ENCODE measurements at places on chromosomes 16 and 17. TPM values are rescaled to one million over a fixed set of nuclear protein-coding genes. Genes with fewer than 3 reads are reported as not detected.

Gene ABHD15
- 5.4 TPM for total RNA-seq

GRCh38 chr17:81071761-81072741, 37.1 kb downstream of the BAIAP2 start:
- no peak overlapping the region for H3K4me3 ChIP-seq
- no peak for DNase-seq
- H3K27me3 ChIP-seq: no peaks in the 10 kb centered on the region
- peaks cover 13% of the 10 kb centered on the region for H3K4me1 ChIP-seq
- H3K27ac ChIP-seq: peak overlapping the region; percentile 91
- no peaks in the 10 kb centered on the region for H3K36me3 ChIP-seq

DNA sequence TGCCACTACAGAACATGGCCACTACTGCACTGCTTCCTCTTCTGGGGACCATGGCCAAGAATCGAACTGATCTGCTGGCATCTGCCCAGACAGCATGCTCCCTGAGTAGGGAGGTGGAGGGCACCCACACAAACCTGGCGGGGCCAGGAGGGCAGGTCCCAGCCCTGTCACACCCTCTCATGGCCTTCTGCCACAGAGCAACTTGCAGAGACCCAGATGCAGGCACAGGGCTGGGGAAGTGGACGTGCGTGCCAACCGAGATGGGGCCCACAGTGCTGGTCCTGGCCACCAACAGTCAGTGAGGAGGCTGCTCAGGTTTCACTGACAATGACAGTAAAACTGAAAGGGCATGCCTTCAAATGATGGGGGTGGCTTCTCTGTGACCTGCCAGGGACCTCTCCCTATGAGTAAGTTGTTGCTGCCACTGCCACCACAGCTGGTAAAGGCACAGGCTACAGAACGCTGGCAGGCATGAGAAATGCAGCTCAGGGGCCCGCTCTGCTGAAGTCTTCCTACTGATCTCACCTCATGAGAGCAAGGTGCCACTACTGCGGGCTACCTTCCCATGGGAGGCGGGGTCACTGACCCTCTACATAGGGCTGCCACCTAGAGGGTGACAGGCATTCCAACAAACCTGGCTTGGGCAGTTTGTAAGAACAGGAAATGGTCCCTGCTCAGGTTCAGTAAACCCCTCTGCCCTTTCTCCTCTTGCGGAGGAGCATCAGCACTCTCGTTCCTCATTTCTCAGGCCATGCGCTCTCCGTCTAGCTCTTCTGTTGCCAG, 15.5 kb downstream of the HIC1 start:
- no peak for DNase-seq
- no peak overlapping the region for H3K4me3 ChIP-seq
- peaks cover 13% of the 10 kb centered on the region for H3K36me3 ChIP-seq

DNA sequence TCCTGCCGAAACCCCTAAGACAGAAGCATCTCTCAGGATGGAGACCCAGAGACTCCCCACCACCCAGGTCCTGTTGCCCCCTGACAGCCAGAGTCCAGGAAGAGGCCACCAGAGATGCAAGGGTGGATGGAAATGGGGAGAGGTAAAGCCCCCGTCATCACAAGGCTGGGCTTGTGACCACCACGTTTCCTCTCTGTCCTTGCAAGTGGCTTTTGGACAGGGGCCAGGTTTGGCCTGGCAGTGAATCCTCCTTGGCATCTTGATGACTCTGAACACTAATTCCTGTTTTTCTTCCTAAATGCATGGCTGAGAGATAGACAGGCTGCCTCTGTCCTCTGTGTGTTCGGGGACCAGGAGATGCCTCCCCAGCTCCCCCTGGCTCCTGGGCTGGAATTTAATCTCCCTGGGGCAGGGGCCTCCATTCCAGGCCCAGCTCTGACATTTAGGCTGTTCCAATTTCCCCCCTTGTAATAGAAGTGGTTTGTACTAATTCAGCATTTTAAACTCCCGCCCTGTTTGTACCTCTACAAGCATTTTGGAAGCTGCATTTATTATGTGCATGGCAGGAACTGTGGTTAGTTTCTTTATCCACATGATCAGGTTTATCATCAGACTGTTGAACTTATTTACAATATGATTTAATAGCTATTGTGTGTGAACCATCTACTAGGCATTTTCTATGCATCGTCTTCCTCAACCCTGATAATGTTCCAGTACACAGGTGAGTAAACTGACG, 116.1 kb upstream of the IRX6 start:
- DNase-seq: no peak
- H3K27ac ChIP-seq: no peak overlapping the region
- peaks cover 7% of the 10 kb centered on the region for H3K27me3 ChIP-seq
- H3K4me3 ChIP-seq: no peak overlapping the region
- H3K4me1 ChIP-seq: peaks cover 8% of the 10 kb centered on the region

- peaks cover 26% of the 10 kb centered on the region for H3K27me3 ChIP-seq
- no peak for DNase-seq
- no peak overlapping the region for H3K27ac ChIP-seq
- H3K4me1 ChIP-seq: no peaks in the 10 kb centered on the region
- H3K36me3 ChIP-seq: no peaks in the 10 kb centered on the region
These were observed 81.4 kb downstream of the MRM1 start for GRCh38 chr17:36682773-36683172.

- H3K4me1 ChIP-seq: no peaks in the 10 kb centered on the region
- no peaks in the 10 kb centered on the region for H3K36me3 ChIP-seq
- H3K27me3 ChIP-seq: peaks cover 17% of the 10 kb centered on the region
- no peak for DNase-seq
These were observed 6.5 kb downstream of the CPNE7 start for GRCh38 chr16:89581861-89582563.

Gene EPN3
- 9.1 TPM for total RNA-seq

Gene COX11
- total RNA-seq: 69.2 TPM

Gene RASD1
- 5.6 TPM for total RNA-seq

Gene CEP95
- 102 TPM for total RNA-seq

DNA sequence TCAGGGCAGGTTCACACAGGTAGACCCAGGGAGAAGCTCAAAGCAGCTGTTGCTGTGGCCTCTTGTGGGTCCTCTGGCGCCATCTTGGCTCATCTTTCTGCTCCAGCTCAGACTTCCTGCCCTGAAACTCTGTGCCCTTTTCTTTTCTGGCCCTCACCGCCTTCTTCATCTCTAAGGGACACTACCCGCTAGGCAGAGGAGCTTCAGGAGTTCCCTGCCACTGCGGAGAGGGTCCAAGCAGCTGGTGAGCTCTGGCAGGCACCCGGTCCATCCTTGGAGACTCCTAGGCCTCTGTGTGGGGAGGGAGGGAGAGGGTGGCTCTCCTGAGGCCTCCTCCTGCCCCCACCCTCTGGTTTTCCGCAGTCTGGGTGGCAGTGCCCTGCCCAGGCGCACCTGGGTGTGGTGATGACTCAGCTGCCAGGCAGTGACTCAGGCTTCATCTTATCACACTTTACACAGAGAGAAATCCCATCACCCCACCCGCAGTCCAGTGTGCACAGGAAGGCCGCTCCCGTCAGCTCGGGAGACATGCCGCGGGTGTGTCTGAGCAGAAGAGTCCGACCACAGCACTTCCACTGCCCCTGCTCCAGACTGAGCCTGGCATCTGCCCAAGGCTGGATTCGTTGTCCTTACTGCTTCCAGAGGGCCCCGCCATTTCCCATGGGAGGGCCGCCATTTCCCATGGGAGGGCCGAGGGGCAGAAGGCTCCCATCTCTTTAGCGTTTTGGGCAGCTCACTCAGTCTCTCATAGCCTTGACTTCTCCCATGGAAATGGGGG, 7.3 kb downstream of the NT5C start:
- H3K4me1 ChIP-seq: no peaks in the 10 kb centered on the region
- H3K36me3 ChIP-seq: peaks cover 9% of the 10 kb centered on the region
- peak overlapping the region; percentile 45 for H3K27ac ChIP-seq
- H3K27me3 ChIP-seq: no peaks in the 10 kb centered on the region
- H3K4me3 ChIP-seq: no peak overlapping the region

- no peak overlapping the region for H3K4me3 ChIP-seq
- H3K27ac ChIP-seq: no peak overlapping the region
- peaks cover 5% of the 10 kb centered on the region for H3K27me3 ChIP-seq
- DNase-seq: no peak
These were observed 26.7 kb upstream of the PMP22 start for GRCh38 chr17:15291674-15292361.

Gene CACNG1
- 0.22 TPM for total RNA-seq

DNA sequence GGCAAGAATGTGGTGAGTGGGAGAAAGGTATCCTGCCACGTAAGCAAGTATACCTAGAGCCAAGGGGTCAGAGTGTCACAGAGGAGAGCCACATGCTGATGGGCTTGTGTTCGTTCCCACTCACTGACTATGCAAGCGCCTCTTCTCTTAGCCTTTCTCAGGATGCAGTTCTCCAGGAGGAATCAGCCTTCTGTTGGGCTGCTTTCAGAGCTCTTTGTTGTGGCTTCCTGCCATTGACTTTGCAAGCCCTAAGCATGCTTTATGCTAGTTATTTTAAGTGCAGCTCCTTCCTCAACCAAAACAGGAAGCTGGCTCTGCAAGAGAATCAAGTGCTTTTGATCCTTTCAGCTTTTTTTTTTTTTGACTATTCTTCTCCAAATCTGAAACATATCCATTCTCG, 66.6 kb downstream of the SIAH1 start:
- peaks cover 17% of the 10 kb centered on the region for H3K36me3 ChIP-seq
- no peaks in the 10 kb centered on the region for H3K27me3 ChIP-seq
- DNase-seq: no peak
- H3K4me1 ChIP-seq: no peaks in the 10 kb centered on the region
- no peak overlapping the region for H3K4me3 ChIP-seq
- H3K27ac ChIP-seq: no peak overlapping the region

- H3K4me3 ChIP-seq: no peak overlapping the region
- H3K4me1 ChIP-seq: peaks cover 10% of the 10 kb centered on the region
- H3K27ac ChIP-seq: no peak overlapping the region
These were observed 627.2 kb downstream of the TOX3 start for GRCh38 chr16:51919736-51920135.

Gene TP53TG3C
- not detected for total RNA-seq

GRCh38 chr17:50094243-50094752, 853 bp upstream of the PDK2 start:
- peaks cover 6% of the 10 kb centered on the region for H3K36me3 ChIP-seq
- H3K4me3 ChIP-seq: peak overlapping the region; percentile 95
- H3K27ac ChIP-seq: peak overlapping the region; percentile 90
- H3K27me3 ChIP-seq: peaks cover 3% of the 10 kb centered on the region

Gene EPX
- not detected for total RNA-seq

GRCh38 chr16:88084881-88085280, 133.6 kb downstream of the BANP start:
- H3K27ac ChIP-seq: no peak overlapping the region
- no peak overlapping the region for H3K4me3 ChIP-seq
- no peaks in the 10 kb centered on the region for H3K27me3 ChIP-seq
- H3K4me1 ChIP-seq: no peaks in the 10 kb centered on the region

Gene KRT32
- not detected for total RNA-seq

DNA sequence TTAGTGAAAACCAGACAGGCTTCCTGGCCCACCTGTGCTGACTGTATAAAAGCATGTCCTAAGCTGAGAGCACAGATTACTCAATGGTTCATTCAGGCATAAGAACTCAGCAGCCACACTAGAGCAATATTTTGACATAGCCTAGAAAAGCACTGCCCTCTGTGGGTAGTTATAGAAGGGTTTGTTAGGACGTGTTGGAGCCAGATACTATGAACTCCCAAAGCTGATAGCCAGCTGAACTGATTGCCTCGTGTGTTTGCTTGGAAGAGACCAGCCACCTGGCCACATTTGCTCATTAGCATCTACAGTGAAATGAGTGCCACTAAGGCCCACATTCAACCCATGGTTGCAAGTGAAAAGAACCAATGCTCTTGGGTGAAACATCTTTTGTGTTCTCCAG, 30.8 kb upstream of the ABCA5 start:
- H3K36me3 ChIP-seq: no peaks in the 10 kb centered on the region
- no peaks in the 10 kb centered on the region for H3K4me1 ChIP-seq
- H3K27me3 ChIP-seq: no peaks in the 10 kb centered on the region
- H3K27ac ChIP-seq: no peak overlapping the region
- no peak for DNase-seq

- no peak for DNase-seq
- no peak overlapping the region for H3K4me3 ChIP-seq
- H3K4me1 ChIP-seq: no peaks in the 10 kb centered on the region
- H3K27ac ChIP-seq: no peak overlapping the region
- no peaks in the 10 kb centered on the region for H3K27me3 ChIP-seq
- H3K36me3 ChIP-seq: peaks cover 21% of the 10 kb centered on the region
These were observed 68.6 kb downstream of the ZZEF1 start for GRCh38 chr17:4073983-4074830.

DNA sequence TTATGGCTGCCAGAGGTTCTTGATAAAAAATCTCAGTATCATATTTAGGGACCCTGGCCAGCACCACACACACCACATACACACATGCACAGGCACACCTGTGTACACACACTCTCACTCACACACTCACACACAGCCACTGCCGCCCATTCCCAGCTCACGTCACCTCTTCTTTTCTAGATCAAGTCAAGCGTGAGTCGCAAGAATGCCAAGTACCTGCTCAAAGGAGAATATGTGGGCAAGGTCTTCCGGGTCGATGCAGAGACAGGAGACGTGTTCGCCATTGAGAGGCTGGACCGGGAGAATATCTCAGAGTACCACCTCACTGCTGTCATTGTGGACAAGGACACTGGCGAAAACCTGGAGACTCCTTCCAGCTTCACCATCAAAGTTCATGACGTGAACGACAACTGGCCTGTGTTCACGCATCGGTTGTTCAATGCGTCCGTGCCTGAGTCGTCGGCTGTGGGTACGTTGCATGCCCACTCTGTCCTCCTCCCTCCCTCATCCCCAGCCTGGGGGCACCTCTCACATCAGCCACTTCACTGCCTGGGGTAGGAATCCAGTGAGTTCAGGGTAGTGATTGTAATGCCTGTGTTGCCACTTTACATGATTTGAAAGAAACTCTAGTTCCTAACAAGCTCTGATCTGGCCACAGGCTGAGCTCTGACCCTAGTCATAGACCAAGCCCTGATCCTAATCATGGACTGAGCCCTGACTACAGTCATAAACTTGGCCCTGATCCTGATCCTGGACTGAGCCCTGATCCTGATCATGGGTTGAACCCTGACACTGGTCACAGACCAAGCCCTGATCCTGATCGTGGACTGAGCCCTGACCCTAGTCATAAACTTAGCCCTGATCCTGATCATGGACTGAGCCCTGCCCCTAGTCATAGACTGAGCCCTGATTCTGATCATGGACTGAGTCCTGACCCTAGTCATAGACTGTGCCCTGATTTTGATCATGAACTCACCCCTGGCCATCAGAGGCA, 20.4 kb downstream of the CDH5 start:
- H3K4me1 ChIP-seq: peaks cover 11% of the 10 kb centered on the region
- no peaks in the 10 kb centered on the region for H3K27me3 ChIP-seq
- H3K4me3 ChIP-seq: no peak overlapping the region
- no peak for DNase-seq
- H3K27ac ChIP-seq: no peak overlapping the region

Gene C16orf86
- 2.5 TPM for total RNA-seq

Gene MYH13
- not detected for total RNA-seq

GRCh38 chr17:67238991-67239390, 6.0 kb downstream of the HELZ start:
- H3K27ac ChIP-seq: peak overlapping the region; percentile 19
- H3K4me1 ChIP-seq: peaks cover 29% of the 10 kb centered on the region
- DNase-seq: no peak

- peaks cover 26% of the 10 kb centered on the region for H3K4me1 ChIP-seq
- H3K27me3 ChIP-seq: peaks cover 31% of the 10 kb centered on the region
- no peak overlapping the region for H3K27ac ChIP-seq
- no peak for DNase-seq
- H3K4me3 ChIP-seq: no peak overlapping the region
These were observed 15.2 kb upstream of the DOK4 start for GRCh38 chr16:57501492-57501891.

Measured in progenitor cell of endocrine pancreas (in vitro differentiated cells).